Omental fat pad (tissue), 4 donors: ENCODE measurements at places on chromosomes 16 and 17. TPM values are rescaled to one million over a fixed set of nuclear protein-coding genes. Genes with fewer than 3 reads are reported as not detected.

The TMEM235 gene
- not detected for total RNA-seq

The BTBD17 gene
- total RNA-seq = not detected

The ZFP1 gene
- total RNA-seq = 6.0 TPM

The SLC5A11 gene
- 0.32 TPM for total RNA-seq

The KCTD19 gene
- 0.24 TPM for total RNA-seq

The HOXB1 gene
- total RNA-seq = not detected

The MYH8 gene
- not detected for total RNA-seq

The ANTKMT gene
- 21.9 TPM for total RNA-seq

The TMEM106A gene
- 8.9 TPM for total RNA-seq

The CCDC78 gene
- total RNA-seq = 0.79 TPM

GRCh38 chr17:33950061-33950460 is 305.0 kb upstream of the CCL2 start:
- DNase-seq = no peak

- no peak for DNase-seq
Observed at GRCh38 chr17:29593591-29594518, 923 bp downstream of the ANKRD13B start.

DNA sequence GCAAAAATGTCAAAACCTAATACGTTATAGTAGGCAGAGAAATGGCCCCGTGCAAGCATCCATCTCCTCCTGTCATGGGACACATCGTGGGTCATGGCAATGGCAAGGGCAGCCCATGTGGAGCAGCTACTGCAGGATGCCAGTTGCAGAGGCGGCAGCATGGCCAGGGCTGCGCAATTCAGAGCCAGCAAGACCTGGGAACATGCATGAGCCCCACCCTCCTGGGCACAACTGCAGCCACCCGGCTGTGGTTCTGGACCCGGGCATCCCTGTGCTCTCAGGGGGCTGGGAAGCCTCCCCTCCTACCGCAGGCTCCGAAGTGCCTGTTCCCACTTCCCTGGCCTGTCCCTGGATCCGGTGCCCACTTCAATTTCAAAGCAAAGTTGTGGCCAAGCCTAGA is 203.6 kb downstream of the CPPED1 start:
- no peak for DNase-seq

DNA sequence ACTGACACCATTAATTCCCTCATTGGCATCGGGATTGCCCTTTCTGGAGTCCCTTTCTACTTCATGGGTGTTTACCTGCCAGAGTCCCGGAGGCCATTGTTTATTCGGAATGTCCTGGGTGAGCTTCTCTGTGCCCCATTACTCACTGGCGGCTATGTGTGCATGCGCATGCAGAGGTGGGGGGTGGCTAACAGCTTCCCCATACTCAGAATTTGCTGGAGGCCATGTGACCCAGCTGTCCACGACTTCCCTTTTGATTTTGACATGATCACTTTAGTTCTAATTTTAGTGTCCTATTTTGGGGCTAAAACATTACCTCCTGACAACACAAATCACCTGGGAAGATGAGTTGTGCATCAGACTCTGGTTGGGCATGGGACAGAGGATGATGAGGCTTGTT is 14.1 kb downstream of the SLC7A6OS start:
- no peak for DNase-seq

- no peak for DNase-seq
Observed at GRCh38 chr17:80308692-80309517, 48.3 kb downstream of the RNF213 start.

- DNase-seq = no peak
Observed at GRCh38 chr16:30535777-30536190, 1.1 kb upstream of the ZNF747 start.

DNA sequence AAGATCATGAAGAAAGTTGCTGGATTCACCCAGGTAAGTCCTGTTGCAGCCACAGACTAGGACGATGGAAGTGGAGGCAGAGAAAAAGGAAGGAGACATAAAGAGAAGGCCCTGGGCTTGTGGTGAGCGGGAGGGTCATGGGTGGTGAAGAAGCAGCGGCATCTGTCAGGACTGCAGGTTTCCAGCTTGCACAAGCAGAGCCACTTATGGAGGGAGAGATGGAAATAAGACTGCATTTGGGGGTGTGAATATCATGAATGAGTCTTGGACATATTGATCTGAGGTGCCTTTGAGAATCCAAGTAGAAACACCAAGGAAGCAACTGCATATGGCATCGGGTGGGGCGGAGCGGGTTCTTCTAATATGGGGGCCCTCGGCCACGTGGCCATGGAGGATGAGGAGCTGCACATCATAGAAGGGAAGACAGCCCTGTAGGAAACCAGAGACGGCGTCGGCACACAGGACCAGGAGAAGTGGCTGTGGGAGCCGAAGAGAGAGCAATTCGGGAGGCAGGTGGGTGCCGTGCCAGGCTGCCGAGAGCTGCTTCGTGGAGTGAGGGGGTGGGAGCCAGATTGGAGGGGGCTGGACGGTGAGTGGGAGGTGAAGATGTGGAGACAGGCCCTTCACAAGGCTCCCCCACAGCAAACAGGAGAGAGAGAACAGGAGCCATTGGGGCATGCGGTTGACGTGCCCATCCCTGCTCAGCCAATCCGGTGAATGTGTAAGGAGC is 243.5 kb downstream of the GSG1L start:
- no peak for DNase-seq

GRCh38 chr17:50426472-50426782 is 409 bp downstream of the ACSF2 start:
- DNase-seq = no peak

DNA sequence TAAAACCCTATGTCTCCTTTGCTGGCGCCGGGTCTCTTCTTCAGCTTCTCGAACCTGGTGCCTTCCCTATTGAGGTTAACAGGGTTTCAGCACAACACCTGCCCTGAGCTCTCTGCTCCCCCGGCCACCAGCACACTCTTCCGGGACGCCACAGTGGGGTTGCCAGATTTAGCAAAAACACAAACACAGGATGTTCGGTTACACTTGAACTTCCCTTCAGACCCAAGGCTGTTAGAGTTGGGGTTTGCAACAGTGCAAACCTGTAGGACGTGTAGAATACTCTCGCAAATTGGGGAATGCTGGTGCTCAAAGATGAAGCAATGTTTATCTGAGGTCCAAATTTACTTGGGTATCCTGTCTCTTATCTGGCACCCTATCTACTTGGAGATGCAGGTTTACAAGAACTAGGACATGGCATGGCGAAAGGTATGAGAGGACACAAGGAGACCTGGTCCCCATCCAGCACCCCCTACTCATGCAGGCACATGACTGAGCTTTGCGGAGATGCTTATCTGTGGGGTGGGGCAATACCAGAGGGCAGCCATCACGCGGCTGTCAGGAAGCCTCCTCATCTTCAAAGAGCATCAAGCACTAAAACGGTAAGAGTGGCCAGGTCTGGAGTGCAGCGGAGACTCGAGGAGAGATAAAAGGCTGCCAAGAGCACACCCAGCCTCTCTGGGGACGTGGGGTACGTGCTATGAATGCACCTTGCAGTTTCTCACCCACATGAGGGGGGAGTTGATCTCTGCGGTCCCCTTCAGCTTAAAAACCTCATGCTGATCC is 52.8 kb downstream of the SDK2 start:
- DNase-seq = no peak

DNA sequence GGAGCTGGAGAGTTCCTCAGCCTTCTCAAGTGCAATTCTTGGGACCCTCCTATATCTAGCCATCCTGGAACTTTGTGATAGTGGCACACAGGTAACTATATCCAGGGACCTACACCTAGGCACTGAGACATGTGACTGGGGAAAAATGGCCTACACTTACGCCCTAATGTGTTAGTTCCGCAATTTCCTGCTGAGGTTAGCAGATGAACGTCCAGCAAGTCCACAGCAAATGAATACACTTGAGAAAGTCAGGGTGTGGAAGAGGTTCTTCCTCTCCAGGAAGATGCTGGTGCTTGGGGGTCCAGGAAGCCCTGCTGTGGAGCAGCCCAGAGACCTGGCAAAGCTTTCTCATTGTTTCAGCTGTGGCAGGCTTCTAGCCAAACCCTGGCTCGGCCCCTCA is 20.8 kb downstream of the PIK3R5 start:
- no peak for DNase-seq

DNA sequence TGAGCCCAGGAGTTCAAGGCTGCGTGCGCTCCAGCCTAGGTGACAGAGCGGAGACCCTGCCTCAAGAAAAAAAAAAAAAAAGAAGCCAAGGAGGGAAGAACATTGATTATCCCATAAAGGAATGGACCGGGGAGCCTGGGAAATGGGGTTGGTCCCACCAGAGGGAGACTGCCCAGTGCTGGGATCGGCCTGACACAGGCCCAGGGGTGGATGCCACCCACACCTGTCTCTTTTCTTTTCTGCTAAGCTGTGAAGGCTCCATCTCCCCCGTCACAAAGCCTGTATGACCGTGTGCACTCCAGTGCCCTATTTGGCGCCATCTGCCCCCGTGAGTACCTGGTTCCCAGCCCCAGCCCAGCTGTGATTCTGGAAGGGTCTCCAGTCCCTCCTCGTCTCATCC is 15.7 kb downstream of the UBALD1 start:
- no peak for DNase-seq

- peak; percentile 95 for DNase-seq
Observed at GRCh38 chr17:40559954-40560591, 5.2 kb downstream of the CCR7 start.

- no peak for DNase-seq
Observed at GRCh38 chr17:76246080-76247066, 6.1 kb upstream of the RNF157 start.

GRCh38 chr17:77884967-77885641 is 73.4 kb upstream of the TNRC6C start:
- no peak for DNase-seq

DNA sequence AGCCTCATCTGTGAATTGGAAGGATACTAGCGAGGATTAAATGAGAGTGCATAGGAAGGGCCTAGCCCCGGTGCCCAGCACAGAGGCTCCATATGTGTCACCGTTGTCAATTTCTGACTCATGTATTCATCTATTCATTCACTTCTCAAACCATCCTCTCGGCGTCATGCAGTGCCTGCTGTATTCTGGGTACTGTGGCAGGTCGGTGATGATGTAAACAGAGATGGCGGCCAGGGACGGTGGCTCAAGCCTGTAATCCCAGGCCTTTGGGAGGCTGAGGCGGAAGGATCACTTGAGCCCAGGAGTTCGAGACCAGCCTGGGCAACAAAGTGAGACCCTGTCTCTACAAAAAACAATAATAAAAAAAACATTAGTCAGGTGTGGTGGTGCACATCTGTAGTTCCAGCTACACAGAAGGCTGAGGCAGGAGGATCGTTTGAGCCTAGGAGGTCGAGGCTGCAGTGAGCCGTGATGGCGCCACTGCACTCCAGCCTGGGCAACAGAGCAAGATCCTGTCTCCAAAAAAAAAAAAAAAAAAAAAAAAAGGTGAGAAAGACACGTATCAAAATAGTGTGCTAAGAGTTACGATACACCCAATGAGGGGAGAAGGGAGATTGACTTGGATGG is 4.3 kb upstream of the PPP1R1B start:
- DNase-seq = no peak

- no peak for DNase-seq
Observed at GRCh38 chr17:73467651-73468050, 155.8 kb upstream of the CDC42EP4 start.

GRCh38 chr17:1977583-1978395 is 47.3 kb downstream of the RTN4RL1 start:
- DNase-seq = no peak

GRCh38 chr16:84119368-84119767 is 2.6 kb upstream of the MBTPS1 start:
- no peak for DNase-seq

DNA sequence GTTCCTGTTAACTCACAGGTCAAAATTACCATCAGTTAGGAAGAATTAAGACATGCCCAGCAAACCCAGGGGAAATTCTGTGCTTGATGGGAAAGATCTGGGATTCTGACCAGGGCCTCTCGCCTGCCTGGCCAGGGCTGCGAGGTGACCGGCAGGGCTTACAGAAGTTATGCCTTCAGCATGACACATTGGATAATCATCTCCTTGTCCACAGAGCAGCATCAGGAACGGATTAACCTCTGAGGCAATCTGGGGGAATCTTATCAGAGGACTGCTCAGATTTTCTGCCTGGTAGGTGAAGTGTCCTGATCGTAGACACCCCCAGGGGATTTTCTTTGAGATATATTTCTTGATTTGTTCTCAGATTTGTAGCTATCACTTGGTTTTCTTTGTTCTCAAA is 172.5 kb downstream of the HS3ST3A1 start:
- no peak for DNase-seq

DNA sequence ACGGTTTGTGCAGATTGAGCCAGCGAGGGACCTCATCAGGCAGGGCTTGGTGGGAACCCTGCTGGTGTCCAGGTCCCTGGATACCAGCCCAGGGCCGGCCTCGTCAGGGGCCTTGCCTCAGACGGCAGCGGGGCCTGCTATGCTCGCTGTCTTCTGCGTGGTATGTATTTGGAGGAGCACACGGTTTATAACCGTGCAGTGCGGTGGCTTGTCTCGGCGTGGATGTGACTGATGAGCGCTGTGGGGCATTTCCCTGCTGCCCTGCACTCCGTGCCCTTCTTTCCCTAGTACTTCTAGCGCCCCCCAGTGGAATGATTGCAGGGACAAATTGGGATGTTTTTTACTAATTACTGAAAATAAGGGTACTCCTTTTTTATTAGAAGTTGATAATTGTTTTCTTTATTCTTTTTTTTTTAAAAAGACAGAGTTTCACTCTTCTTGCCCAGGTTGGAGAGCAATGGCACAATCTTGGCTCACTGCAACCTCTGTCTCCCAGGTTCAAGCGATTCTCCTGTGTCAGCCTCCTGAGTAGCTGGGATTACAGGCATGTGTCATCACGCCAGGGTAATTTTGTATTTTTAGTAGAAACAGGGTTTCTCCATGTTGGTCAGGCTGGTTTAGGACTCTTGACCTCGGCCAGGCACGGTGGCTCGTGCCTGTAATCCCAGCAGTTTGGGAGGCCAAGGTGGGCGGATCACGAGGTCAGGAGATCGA is 15.3 kb downstream of the TBCD start:
- DNase-seq = peak; percentile 49

DNA sequence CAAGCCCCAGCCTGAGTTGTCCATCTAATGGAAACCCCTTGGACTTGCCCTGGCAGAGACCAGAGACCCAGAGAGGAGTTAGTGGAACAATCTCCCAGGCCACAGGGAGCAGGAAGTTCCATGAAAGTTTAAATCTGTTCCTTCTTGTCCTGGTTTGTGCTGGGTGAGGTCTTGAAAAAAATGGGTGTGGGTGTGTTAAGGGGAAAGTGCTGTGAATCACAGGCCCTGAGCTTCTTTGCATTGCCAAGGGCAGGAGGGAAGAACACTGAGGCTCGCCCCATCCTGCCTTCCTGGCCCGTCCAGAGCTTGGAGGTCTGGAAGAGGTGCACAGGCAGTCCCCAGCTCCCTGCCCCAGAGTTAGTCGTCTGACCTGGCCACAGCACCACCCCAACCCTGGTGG is 2.3 kb downstream of the ADORA2B start:
- DNase-seq = no peak

- no peak for DNase-seq
Observed at GRCh38 chr17:47830396-47831002, 842 bp downstream of the MRPL10 start.

DNA sequence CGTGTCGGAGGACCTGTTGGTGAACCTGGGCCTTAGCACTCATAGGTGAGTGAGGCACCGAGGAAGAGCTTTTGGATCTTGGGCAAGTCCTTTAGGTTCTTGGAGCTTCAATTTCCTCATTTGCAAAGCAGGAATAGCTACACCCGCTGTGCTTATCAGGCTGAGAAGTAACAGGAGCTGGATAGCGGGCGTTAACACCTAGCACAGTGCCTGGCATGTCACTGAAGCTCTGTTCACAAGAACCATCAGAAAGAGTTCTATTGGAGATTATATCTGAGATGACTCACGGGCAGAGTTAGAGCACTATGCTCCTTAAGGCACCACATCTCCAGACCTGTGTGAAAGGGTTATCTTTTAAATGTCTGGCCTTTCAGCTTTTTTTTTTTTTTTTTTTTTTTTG is 12.8 kb downstream of the MEOX1 start:
- no peak for DNase-seq
